ENCODE measurements at places on chromosomes 6 and 20.

DNA sequence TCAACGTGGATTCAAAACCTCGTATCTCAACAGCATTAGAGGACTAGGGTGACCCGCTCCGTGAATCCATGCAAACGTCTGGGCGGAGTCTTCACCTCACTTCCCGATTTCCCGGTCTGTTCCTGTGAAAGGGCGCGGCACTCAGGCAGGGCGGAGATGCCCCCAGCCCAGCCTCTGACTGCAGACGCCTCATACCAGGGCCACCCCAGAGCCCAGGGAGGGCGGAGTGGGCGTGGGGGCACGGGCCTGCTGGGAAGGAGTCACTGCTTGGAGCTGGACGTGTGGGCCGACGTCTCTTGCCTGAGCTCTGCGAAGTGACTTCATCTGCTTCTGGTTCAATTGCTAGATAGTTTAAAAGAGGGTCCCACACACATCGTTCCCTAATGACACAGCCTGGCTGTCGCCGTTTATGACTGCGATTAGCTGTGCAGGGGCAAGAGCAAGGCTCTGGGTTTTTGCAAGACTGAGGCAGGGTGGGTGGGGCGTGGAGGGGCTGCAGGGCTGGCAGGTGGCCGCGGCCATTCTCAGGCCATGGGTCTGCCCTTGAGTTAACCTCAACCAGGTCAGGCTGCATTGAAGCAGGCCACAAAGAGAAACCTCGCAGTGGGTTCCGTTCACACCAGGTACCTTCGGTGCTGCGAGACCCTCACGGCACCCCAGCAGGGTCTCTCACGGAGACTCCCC is 15.0 kb downstream of the SMOC2 start:
- DNase-seq, result no peak

GRCh38 chr6:20746024-20746423 is 211.8 kb downstream of the CDKAL1 start:
- no peak for DNase-seq

- no peak for DNase-seq
These were observed 75.5 kb upstream of the SCP2D1 start for GRCh38 chr20:18738055-18738454.

DNA sequence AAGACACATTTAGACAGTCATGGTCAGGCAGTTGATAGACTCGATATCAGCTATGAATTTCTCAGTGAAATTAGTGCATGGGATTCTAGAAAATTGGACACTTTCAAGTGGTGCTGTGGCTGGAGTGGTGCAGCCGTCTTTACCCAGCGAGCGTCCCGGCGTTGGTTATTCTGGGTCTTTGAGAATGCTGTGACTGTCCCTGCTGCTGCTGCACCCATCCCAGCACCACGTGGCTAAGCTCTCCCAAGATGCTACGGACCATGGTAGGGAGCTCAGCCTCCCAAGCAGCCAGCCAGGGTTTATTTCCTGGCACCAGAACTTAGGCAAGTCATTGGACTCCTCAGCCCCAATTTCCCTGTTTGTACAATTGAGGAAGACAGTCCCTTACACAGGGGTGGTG is 147.2 kb upstream of the RPS6KA2 start:
- no peak for DNase-seq

- DNase-seq, result no peak
These were observed 11.8 kb upstream of the MAP1LC3A start for GRCh38 chr20:34546751-34547181.

DNA sequence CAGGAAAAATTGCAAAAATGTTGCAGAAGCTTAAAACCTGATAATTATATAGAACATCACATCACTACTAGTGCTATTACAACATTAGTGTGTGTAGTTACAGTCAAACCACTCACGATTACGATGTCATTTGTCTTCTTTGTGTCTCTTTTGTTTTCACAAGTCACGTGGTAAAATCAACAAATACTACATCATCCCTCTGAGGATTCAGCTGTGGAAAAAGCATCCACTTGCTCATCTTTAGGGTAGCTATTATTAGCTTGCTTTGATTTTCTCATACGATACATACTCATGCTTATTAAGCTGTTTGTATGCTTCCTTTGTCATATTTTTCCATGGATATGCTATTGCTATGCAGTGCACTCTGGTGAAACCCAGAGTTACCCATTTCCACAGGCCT is 22.2 kb upstream of the ATXN1 start:
- DNase-seq, result no peak

DNA sequence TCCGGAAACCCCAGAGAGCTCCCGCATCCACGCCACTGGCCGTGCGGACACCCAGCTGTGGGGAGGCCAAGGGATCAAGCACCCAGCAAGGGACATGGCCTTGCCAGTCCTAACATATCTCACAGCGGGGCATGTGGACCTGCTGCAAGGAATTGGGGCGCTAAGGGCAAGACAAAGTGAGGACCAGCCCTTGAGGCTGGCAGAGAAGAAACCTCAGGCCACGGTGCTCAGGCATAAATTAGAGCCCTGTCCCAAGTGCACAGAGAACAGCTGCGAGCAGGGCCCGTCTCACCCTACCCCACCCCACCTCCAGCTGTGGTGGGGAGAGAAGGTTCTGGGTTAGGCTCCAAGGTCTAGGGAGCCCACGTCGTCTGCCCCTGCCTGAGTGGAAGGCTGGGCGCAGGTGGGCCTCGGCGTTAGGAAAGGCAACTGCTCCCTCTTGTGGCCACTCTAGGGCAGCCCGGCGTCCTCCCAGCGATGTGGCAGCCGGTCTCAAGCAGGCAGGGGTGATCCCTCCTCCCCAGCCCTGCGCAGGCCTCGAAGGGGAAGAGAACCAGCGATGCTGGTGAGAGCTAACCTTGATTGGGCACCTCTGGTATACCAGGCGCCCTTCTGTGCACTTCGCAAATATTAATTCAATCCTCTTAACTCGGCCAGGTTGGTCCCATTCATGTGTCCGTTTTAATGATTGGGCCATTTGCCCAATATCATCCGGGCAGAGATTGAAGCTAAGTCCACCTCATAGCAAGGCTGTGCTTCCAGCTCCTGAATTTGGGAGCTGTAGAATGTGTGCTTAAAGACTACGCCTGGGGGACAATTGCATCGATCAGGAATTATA is 235.8 kb downstream of the NFATC2 start:
- peak; percentile 69 for DNase-seq

DNA sequence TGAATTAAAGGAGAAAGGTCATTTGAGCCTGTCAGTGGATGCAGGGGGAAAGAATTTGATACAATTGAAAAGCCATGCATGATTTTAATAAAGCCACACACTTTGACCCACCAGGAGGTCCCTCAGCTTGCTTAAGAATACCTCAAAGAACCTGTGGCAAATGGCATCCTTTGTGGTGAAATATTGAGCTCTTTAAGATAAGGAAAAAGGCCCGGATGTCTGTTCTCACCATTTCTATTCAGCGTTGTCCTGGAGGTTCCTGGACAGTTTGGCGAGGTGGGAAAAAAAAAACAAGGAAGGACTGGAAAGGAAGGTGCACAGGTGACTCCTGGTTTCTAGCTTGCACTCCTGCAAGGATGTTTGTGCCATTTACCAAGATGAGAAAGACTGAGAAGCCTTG is 91.0 kb downstream of the TOX2 start:
- DNase-seq, result no peak

Data from heart left ventricle (tissue), 16 donors.